ENCODE measurements at places on chromosomes 12 and 14. TPM values are rescaled to one million over a fixed set of nuclear protein-coding genes. Genes with fewer than 3 reads are reported as not detected.

Gene TSPAN19
- not detected for total RNA-seq

Gene CACNA1C
- total RNA-seq: 0.16 TPM

Gene LACRT
- total RNA-seq: not detected

Gene TAC3
- not detected for total RNA-seq

Gene YAF2
- total RNA-seq: 12.6 TPM

Gene STYK1
- not detected for total RNA-seq

Gene CEP170B
- 17.8 TPM for total RNA-seq

Gene SLC39A5
- not detected for total RNA-seq

Gene WSCD2
- total RNA-seq: not detected

Gene SLC8A3
- total RNA-seq: 0.18 TPM

Gene CLEC4A
- not detected for total RNA-seq

All from cardiac atrium fibroblast (primary cell).